ENCODE measurements at places on chromosomes 12 and 14.
A peak's percentile ranks its signal among the peaks of the same experiment; 100 is the strongest.

- DNase-seq, result no peak
These were observed 11.1 kb upstream of the NINJ2 start for GRCh38 chr12:674272-674781.

DNA sequence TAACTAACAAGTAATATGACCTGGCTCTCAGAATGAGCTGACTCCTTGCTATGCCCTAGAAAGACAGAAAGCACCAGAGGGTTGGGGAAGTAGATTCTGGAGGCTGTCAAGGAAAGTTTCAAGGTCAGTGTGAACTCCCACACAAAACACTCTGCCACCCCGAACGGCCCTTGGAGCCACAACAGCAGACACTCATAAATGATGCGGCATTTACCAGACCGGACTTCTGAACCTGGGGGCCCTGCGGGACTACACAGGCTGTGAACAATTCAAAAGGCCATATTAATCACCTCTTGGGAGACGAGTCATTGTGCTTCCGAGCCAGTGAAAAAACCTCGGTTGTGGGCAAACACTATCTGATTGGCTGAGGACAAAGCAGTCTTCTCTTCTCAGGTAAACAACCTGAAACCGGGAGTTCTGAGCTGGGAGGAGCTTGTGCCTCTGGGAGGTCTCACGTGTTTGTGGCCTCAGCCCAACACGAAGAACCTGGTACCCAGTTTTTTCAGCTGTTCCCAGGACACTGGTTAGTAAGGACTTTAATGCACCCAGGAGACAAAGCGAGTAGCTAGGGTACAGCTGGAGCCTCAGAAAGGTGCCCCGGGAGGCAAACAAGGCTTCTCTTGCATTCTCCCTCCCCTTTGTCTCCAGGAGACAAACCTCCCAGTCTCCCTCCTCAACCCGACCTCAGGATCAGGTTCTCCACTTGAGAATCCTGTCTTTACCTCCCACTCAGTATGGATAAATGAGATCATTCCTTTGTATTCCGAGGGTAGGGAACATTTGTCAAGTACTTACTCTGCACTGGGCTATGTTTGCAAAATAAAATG, 35.3 kb downstream of the VWF start:
- DNase-seq, result peak; percentile 91

DNA sequence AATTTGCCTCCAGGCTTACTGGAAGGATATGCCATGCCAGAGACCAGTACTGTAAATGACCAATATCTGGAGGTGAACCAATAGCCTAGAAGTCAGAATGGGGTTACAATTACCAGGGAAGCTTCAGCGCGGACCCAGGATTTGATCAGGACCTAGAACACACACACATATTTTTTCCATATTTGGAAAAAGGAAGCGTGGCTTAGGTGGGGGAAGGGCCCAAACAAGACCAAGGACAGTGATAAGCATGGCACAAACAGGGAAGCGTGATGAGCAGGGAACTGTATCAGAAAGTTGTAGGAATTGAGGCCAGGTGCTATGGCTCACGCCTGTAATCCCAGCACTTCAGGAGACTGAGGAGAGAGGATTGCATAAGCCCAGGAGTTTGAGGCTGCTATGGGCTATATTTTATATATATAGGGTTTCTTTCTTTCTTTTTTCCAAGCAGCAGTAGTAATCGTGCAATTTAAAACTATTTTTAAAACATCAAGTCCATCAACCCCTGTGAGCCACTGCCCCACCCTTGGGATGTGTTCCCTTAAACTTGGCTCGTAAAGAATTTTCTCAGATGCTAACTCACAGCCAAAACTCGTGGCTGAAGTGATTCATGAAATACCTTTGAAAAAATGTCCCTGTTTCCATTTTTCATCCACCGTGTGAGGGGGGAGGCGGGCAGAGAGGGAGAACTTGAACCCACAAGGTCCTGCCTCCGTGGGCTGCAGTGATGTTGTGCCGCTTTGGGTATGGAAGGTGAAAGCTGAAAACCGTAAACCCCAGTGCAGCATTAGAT, 16.7 kb downstream of the HRK start:
- DNase-seq, result peak; percentile 64

GRCh38 chr14:91985521-91986255, 38.2 kb upstream of the FBLN5 start:
- no peak for DNase-seq

Measured in mammary epithelial cell (primary cell).